ENCODE measurements at places on chromosomes 12 and 14.

- no peak for DNase-seq
These were observed 250.2 kb downstream of the GPHN start for GRCh38 chr14:66758031-66758613.

GRCh38 chr12:121036810-121037326, 2.2 kb downstream of the OASL start:
- DNase-seq, result no peak

DNA sequence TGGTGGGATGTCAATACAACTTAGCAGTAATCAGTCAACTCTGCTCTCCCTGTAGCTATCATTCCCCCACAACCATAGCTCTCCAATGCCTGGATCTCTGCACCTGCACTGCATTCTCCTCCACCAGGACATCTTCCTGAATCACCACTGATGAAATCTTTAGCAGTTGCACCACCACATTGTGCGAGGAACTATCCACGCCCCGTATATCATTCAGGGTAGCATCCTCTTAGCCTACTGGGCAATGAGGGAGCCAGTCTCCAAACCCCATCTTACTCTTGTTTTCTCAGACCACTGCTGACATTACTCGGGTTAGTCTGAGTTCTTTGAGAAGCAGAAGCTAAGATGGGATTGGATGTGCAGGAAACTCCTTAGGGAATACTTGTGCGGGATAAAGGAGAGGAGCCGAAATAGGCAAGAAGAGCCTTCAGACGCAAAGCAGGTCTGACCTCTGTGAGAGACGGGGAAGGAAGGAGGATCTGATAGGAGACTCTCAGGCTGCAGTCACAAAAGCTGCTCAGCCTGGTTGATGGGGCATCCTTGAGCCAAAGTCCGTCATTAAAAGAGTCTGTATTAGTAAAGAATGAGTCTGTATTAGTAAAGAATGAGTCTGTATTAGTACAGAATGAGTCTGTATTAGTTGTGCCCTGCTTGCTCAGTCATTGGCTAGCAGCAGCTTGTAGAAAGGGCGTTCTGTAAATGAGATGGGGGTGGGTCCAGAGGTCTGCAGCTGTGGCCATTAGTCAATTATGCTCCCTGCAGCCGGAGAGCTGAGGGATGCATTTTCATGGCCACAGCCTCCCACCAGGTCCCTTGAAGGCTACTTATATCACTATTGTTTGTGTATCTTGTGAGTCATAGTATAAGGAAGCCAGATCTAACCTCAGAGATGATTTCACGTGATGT, 49.6 kb upstream of the RASSF3 start:
- DNase-seq, result no peak

- DNase-seq, result no peak
These were observed 351.3 kb upstream of the KITLG start for GRCh38 chr12:88931598-88931997.

DNA sequence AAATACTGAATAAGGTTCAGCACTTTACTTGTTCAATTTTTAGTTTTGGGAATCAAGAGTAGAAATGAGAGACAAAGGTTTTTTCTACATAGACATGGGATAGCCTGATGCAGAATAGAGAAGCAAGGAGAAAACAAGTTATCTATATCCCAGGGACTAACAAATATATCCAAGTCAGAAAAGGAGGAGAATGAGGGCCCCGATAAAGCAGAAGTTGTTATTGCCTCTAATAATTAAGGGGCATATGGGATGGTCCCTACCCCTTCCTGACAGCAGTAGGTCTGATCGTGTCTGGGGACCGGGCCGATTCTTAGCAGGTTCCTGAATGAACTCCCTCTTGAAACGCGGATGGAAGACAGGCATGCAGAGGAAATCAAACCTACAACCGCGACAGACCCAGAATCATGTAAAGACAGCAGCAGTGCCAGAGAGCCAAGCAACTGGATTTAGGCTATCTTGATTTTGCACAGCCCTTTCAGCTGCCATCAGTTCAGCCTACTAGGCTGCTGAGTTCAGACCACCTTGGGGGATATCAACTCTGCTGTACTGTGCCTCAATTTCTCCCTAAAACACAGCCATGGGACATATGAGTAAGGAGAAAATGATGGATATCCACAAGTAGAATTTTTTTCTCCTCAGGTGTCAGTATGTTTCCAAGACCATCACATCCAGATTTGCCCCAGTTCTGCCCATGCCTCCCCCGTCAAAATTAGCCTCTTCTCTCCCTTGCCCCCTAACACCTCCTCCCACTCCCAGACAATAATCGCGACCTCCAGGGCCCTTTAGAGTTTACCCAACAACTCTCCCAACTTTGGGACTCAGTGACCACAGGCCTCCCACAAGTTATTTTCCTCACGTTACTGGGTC, 706 bp downstream of the PRMT5 start:
- DNase-seq, result no peak

DNA sequence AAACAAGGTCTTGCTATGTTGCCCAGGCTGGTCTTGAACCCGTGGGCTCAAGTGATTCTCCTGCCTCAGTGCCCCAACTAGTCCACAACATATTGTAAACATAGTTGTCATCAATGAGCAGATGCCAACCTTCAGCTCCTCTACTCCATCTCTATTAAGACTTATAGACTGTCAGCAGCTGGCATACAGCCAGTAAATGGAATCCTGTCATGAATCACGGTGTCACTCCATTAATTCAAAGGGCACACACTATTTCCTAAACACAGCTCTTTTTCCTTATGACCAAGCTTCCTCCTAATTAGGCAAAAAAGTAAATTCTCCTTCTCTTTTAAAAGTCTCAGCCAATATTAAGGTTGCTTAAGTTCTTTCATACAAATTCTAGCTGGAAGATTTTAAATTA, 111.2 kb downstream of the ITPR2 start:
- no peak for DNase-seq

- no peak for DNase-seq
These were observed 12.2 kb downstream of the CAPZA3 start for GRCh38 chr12:18750085-18750484.

DNA sequence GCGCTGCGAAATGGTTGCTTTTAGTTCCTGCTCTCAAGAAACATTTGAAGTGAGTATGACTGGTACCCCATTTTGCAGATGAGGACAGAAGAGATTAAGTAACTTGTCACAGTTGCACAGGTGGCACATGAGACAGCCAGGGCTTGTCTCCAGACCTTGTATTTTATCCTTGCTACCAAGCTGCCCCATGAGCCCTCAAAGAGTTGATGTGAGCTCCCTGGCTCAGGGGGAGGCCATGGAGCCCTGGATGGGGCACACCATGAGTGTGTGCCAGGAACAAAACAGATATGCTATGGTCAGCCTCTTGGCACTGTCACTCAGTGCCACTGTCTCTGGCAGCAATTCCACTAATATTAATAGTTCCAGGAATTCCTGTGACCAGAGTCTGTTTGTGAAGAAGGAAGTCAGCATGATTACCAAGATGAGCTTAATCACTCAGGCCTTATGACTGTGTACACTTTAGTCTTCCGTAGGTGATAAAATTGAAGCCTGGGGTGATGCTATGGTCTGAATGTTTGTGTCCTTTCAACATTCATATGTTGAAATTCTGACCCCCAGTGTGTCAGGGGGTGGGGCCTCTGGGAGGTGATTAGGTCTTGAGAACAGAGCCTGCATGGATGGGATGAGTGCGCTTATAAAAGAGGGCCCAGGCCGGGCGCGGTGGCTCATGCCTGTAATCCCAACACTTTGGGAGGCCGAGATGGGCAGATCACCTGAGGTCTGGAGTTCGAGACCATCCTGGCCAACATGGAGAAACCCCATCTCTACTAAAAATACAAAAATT, 806.8 kb downstream of the AACS start:
- DNase-seq, result no peak

- peak; percentile 8 for DNase-seq
These were observed 260.6 kb upstream of the GARIN6 start for GRCh38 chr12:99386907-99387306.

DNA sequence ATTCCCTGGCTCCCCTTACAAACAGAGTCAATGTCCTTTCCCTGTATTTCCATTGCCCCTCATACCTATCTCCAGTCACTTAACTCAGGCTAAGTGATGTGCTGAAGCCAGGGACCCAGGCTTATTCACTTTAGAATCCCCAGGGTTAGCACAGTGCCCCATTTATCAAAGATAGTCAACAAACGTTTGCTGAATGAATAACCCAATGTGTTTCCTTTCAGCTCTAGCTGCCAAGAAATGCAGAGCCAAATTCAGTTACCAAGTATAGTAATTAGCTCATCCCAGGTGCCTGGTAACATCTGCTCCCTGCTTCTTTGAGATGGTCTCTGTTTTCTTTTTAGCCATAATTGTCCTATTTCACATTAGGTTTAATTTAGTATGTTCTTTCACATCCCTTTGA, 189.5 kb downstream of the PHLDA1 start:
- DNase-seq, result no peak

- DNase-seq, result no peak
These were observed 4.5 kb upstream of the MIA2 start for GRCh38 chr14:39229222-39229543.

Data from SIG-M5 (cell line).